ENCODE measurements at places on chromosomes 7 and 10. TPM values are rescaled to one million over a fixed set of nuclear protein-coding genes. Genes with fewer than 3 reads are reported as not detected.

DNA sequence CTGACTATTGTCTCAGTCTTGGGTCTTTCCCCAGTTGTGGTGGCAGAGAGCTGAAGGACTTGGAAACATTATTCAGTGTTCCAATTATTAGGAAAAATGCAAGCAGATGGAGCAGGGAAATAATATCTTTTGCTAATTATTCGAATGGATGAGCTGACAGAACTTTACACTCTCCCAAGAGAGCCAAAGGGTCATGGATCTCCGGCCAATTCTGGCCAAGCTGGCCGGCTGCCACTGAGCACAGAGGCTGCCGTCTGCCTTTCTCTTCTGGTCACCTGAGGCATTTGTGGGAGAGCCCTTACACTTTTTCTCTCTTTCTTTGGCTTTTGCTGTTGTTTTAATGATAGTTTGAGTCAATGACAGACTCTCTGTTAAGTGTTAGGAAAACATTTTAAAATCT lies 22.2 kb upstream of the CNTNAP2 start:
- H3K4me3 ChIP-seq, result no peak overlapping the region
- H3K4me1 ChIP-seq, result no peaks in the 10 kb centered on the region

DNA sequence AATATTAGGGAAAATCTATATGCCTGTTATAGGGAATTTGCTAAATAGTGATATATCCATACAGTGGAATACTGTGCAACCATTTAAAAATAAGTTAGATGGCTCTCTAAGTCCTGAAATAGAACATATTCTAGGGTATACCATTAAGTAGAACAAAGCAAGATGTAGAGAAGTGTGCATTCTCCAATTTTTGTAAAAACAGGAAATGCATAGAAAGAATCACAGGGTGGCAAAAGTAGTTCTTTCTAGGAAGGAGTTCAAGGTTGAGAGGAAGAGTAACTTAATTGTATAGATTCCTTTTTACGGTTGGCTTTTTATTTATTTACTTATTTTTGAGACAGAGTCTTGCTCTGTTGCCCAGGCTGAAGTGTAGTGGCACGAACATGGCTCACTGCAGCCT lies 43.7 kb downstream of the ADD3 start:
- peaks cover 15% of the 10 kb centered on the region for H3K4me1 ChIP-seq
- no peak overlapping the region for H3K4me3 ChIP-seq
- peaks cover 11% of the 10 kb centered on the region for H3K36me3 ChIP-seq
- H3K27ac ChIP-seq, result no peak overlapping the region
- no peaks in the 10 kb centered on the region for H3K27me3 ChIP-seq

- H3K36me3 ChIP-seq, result peaks cover 76% of the 10 kb centered on the region
- no peaks in the 10 kb centered on the region for H3K27me3 ChIP-seq
- no peak for DNase-seq
- H3K4me1 ChIP-seq, result no peaks in the 10 kb centered on the region
- no peak overlapping the region for H3K4me3 ChIP-seq
Measured at GRCh38 chr7:99357701-99358490, 16.6 kb upstream of the ARPC1B start.

- no peaks in the 10 kb centered on the region for H3K4me1 ChIP-seq
- no peaks in the 10 kb centered on the region for H3K27me3 ChIP-seq
- DNase-seq, result no peak
- no peaks in the 10 kb centered on the region for H3K36me3 ChIP-seq
- H3K4me3 ChIP-seq, result no peak overlapping the region
Measured at GRCh38 chr7:137269240-137269639, 74.3 kb downstream of the PTN start.

GRCh38 chr10:52609626-52610240 lies 162.9 kb downstream of the MBL2 start:
- DNase-seq, result no peak
- H3K27me3 ChIP-seq, result no peaks in the 10 kb centered on the region
- no peak overlapping the region for H3K27ac ChIP-seq
- no peaks in the 10 kb centered on the region for H3K36me3 ChIP-seq
- no peak overlapping the region for H3K4me3 ChIP-seq
- H3K4me1 ChIP-seq, result no peaks in the 10 kb centered on the region

GRCh38 chr10:17644485-17644943 lies 563 bp downstream of the STAM start:
- no peaks in the 10 kb centered on the region for H3K27me3 ChIP-seq
- no peak for DNase-seq
- no peaks in the 10 kb centered on the region for H3K36me3 ChIP-seq
- peaks cover 44% of the 10 kb centered on the region for H3K4me1 ChIP-seq
- peak overlapping the region; percentile 96 for H3K27ac ChIP-seq

- no peaks in the 10 kb centered on the region for H3K36me3 ChIP-seq
- H3K27ac ChIP-seq, result no peak overlapping the region
- H3K4me3 ChIP-seq, result no peak overlapping the region
- H3K27me3 ChIP-seq, result no peaks in the 10 kb centered on the region
- DNase-seq, result no peak
- no peaks in the 10 kb centered on the region for H3K4me1 ChIP-seq
Measured at GRCh38 chr10:91758303-91759146, 39.7 kb upstream of the TNKS2 start.

- DNase-seq, result no peak
- no peaks in the 10 kb centered on the region for H3K27me3 ChIP-seq
- no peak overlapping the region for H3K4me3 ChIP-seq
- no peak overlapping the region for H3K27ac ChIP-seq
- no peaks in the 10 kb centered on the region for H3K4me1 ChIP-seq
Measured at GRCh38 chr10:72049472-72049871, 38.9 kb downstream of the SPOCK2 start.

DNA sequence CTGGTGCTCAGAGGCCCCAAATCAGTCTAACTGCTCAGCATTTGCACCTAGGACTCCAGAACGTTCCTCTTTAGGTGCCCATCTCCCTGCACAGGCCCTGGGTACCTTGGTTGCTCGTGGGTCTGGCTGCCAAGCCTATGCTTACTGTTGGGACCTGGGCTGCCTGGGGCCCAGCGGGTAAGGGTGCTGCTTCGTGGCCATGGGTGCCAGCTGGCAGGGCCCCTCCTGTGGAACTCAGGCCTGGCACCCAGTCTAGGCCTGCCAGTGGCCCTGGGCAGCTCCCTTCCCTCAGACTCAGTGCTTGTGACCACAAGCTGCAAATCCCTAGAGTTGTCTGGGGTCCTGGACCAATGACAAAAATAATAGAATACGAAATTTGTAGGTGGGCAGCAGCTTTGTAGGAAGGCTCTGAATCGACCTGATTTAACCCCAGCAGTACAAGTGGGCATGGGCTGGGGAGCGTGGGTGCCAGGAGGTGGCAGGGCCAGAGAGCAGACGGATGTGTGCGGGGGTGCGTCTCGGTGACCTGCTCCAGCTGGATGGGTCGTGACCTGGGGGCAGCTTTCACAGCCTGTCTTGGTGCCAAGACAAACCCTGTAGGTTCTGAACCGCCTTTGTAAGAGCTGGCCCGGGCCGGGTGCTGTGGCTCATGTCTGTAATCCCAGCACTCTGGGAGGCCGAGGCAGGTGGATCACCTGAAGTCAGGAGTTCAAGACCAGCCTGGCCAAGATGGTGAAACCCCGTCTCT lies 69.7 kb downstream of the MKI67 start:
- H3K27me3 ChIP-seq, result no peaks in the 10 kb centered on the region
- H3K27ac ChIP-seq, result no peak overlapping the region
- H3K4me3 ChIP-seq, result no peak overlapping the region
- peaks cover 89% of the 10 kb centered on the region for H3K36me3 ChIP-seq

DNA sequence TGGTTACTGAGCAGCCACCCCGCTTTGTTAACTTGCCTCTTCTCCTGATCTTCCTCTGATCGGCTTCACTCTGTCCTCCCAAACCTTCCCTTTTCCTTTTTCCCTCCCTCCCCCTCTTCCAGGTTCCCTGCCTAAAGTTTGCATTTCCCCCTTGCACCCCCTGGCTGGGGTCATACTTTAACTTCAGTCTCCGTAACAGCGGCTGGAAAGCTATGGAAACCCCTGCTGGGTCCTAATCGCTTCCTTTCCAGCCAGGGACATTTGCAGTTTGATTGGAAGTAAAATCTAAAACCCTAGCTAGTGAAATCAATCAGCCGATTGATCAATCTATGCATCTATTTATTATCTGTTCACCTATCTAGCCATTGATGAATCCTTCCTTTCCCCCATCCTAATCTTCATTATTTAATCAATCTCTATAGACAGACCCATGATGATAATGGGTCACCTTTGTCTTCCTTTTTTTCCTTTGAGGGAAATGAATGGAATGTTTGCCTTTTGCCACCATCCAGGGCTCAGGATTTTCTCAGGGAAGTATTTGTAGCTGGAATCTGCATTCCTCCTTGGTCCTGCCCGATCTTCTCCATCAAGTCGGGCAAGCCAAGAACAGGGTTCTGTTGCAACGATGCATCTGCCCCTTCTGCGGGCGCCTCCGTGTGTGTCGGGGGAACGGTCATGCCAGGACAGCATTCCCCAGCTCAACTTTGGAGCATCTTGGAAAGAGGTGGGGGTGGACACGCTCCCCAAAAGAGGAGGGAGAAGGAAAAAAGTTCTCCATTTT lies 8.8 kb downstream of the GATA3 start:
- H3K4me1 ChIP-seq, result peaks cover 70% of the 10 kb centered on the region
- DNase-seq, result no peak
- no peak overlapping the region for H3K27ac ChIP-seq
- peaks cover 67% of the 10 kb centered on the region for H3K36me3 ChIP-seq
- no peaks in the 10 kb centered on the region for H3K27me3 ChIP-seq

DNA sequence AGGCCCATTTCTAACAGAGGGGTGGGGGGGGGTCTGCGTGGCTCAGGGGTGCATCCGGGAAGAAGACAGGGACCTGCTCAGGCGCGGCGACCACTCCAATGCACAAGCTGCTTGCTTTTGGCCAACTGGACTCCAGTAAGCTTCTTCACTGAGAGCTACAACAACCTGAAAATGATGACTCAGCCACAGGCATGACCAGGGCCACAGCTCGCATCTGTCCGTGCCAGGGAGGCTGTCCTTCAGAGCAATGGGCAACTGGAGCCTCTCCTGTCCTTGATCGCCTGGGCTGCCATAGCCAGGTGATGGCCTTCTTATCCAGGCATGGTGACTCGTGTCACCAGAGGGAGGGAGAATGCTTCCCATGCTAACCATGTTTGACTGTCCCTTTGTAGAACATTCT lies 81.6 kb upstream of the RNF32 start:
- H3K27ac ChIP-seq, result no peak overlapping the region
- no peaks in the 10 kb centered on the region for H3K36me3 ChIP-seq
- no peak overlapping the region for H3K4me3 ChIP-seq
- no peaks in the 10 kb centered on the region for H3K27me3 ChIP-seq
- H3K4me1 ChIP-seq, result no peaks in the 10 kb centered on the region
- no peak for DNase-seq

DNA sequence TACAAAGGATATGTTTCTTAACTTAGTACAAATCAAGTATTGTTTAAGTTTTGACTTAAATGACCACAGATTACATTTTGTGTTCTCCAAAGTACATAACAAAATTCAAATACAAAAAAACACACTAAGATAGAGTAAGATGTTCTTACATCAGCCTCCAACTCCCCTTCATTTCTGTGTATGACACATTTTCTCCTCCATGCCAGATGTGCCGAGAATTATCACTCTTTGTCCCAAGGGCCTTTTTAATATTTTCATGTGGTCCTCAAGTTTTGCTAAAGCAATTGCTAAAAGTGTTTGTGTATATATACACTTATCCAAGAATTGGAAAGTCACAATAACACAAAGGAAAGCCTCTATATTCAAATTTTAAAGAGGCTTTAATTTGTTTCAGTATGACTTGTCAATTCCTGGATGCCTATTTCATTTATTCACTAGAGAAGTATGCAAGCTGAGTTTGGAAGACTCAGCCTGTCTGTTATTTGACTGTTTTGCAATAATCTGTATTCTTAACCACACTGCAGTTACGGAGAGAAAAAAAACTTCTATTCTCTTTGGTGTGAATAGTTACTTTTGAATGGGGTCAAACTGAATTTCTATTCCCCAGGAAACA lies 586.4 kb upstream of the SEMA3D start:
- no peaks in the 10 kb centered on the region for H3K27me3 ChIP-seq
- H3K4me3 ChIP-seq, result no peak overlapping the region
- no peak overlapping the region for H3K27ac ChIP-seq
- no peaks in the 10 kb centered on the region for H3K4me1 ChIP-seq
- H3K36me3 ChIP-seq, result no peaks in the 10 kb centered on the region

DNA sequence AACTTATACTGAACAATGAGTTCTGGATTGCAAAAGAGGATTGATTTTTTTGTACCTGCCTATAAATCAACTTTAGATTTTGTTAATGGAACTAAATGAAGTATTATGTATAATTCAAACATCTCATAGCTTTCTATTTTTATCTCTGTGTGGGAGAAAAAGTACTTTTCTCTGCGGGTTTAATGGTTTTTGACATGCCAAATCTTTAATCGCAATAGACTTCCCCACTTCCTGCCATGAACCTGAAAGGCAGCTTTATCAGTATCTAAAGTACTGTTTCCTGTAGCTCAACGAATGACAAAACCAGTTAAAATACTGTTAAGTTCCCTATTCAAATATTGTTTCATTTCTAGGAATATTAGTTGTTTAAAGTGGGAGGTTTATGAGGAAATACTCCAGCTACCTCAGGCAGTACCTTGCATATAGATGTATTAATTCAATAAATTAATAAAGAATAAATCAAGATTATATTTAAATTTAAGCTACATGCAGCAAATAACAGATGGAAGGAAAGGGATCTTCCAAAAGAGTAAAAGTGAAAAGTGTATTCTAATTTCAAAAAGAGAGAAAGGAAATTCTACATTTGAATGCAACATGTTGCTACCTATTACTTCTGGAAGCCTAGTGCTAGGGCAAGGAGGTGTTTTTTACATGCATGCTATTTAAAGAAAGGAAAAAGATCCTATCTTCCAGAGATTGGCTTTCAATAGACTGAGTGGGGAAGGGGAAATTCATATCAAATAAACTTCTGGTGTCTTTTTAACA lies 75.9 kb downstream of the SVOPL start:
- peaks cover 18% of the 10 kb centered on the region for H3K4me1 ChIP-seq
- DNase-seq, result no peak
- H3K27me3 ChIP-seq, result no peaks in the 10 kb centered on the region

- H3K4me3 ChIP-seq, result no peak overlapping the region
- no peak for DNase-seq
- H3K27me3 ChIP-seq, result no peaks in the 10 kb centered on the region
- no peak overlapping the region for H3K27ac ChIP-seq
- H3K36me3 ChIP-seq, result no peaks in the 10 kb centered on the region
Measured at GRCh38 chr7:71661671-71662224, 529.8 kb downstream of the GALNT17 start.

DNA sequence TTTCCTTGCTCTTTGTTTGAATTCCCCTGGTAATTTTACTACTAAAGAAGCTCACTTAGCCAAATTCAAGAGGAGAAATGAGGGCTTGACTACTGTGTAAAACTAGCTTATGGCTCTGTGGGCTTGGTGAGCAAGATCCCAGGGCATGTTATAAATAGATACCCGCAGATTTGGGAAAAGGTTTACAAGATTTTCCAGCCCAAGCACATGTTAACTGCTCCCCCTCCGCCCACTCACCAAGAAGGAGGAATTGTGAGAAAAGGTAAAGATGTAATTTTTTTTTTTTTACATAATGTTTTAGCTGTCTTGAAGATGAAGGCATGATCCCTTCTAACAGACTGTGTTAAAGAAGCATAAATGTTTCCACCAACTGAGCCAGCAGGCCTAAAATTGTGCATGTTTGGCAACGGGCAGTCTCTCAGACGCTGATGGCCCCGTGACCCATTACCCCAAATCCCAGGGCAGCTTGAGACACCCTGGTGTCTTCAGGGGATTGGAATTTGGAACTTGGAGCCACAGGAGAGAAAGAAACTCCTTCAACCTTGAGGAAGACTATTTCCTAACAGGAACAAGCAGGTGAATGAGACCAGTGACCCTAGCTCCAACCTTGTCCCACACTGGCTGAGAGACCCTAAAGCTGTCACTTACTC lies 429.8 kb upstream of the CELF2 start:
- H3K4me3 ChIP-seq, result no peak overlapping the region
- H3K27ac ChIP-seq, result no peak overlapping the region
- DNase-seq, result no peak
- peaks cover 9% of the 10 kb centered on the region for H3K27me3 ChIP-seq

The PRXL2A gene
- 3.9 TPM for total RNA-seq

The PSMA2 gene
- 38.8 TPM for total RNA-seq

The CYP3A7 gene
- total RNA-seq, result not detected

The UBE3C gene
- total RNA-seq, result 32.3 TPM

The MYL10 gene
- not detected for total RNA-seq
